GF-D8 (cell line): ENCODE measurements at places on chromosomes 12 and 14.

- DNase-seq, result no peak
Observed at GRCh38 chr14:23828001-23828400, 125.6 kb upstream of the DHRS4 start.

- no peak for DNase-seq
Observed at GRCh38 chr14:72686832-72687231, 207.1 kb downstream of the DPF3 start.

DNA sequence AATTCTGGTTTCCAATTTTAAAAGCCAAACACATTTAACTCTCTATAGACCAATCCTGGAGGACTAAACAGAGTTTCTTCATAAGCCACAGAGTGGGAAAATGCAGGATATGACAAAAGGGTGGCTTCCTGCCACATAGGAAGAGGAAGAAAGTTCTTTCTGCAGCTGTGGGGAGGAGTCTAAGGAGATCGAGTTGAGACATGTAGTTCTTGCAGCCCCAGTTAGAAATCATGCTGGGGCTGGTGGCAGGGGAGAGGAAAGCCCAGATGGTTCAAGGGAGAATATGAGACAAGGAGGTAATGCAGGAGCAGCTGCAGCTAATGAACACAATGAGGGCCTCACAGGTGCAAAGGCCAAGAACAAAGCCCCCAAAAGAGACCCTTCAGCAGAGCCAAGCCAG lies 85.0 kb upstream of the ARID2 start:
- peak; percentile 94 for DNase-seq

DNA sequence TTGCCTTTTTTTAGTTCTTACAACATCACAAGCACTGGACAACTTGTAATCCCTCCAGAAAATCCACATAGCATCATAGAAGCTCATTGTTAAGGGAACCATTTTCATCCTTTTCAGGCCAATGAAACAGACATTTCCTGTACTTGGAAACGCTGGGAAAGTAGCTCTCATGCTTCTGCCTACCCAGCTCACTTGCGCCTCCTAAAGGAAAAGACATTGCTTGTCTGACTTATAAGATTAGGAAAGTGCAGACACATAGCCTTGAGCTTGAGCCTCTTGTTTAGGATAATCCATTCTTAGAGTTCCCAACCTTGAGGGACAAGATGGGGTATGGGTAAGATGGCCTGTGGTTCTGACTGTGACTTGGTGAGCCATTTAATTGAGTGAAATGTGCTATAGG lies 589.5 kb downstream of the NOVA1 start:
- no peak for DNase-seq

DNA sequence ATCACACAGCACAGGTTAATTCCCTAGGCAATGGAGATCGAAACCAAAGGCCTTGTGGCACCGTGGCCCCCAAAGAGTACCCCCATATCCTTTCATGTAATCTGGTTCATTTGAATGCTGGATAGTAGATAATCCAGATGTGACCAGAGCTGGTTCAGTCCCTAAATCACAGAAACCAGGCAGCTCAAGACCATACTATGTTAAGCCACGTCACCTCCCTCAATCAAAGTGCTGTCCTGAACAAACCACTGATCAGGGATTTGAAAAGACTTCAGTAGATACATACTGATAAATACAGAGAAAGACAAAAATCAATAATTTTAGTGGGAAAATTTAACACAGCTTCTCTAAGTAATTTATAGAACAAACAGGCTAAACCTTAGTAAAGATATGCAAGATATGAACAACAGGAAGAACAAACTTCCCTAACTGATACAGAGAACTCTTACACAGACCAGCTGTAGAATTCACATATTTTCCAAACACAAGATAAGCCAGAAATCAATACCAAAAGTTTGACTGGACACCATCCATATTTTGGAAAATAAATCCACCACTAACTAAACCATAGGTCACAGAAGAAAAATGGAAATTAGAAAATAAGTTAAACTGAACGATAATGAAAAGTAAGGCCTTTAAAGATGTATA lies 67.1 kb downstream of the BCAT1 start:
- DNase-seq, result no peak

- DNase-seq, result no peak
Observed at GRCh38 chr12:77953528-77954205, 123.0 kb downstream of the NAV3 start.
